Stimulated activated CD4-positive, alpha-beta T cell treated with anti-CD3 and anti-CD28 coated beads, TNF-alpha, amount 100 ng/mL, for 4 hours (primary cell): ENCODE measurements at places on chromosomes 2 and 18.

DNA sequence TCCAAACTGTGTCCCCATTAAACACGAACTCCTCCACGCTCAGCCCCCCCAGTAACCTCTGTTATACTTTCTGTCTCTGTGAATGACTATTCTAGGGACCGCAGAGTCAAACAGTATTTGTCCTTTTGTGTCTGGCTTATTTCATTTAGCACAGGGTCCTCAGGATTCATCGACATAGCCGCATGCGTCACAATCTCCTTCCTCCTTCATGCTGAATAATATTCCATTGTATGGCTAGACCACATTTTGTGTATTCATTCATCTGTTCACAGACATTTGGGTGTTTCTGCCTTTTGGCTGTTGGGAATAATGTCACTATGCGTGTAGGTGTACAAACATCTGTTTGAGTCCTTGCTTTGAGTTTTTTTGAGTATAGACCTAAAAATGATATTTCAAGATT is 80.9 kb downstream of the SH3RF3 start:
- no peak for DNase-seq

DNA sequence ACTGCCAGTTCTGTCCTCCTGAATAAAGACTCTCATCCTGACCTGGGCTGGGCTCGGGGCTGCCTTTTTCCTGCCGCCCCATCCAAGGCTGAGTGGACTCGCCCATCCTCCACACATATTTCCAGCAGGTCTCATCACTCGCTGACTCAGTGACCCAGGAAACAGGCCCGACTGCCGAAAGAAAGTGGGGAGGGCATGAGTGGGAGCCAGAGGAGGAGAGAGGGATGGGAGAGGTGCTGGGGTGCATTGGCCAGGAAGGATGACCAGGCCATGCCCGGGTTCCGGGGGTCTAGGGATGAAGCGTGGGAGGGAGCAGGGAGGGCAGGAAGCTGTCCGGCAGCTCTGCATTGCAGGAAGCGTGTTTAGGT is 66.7 kb downstream of the TWIST2 start:
- no peak for DNase-seq

DNA sequence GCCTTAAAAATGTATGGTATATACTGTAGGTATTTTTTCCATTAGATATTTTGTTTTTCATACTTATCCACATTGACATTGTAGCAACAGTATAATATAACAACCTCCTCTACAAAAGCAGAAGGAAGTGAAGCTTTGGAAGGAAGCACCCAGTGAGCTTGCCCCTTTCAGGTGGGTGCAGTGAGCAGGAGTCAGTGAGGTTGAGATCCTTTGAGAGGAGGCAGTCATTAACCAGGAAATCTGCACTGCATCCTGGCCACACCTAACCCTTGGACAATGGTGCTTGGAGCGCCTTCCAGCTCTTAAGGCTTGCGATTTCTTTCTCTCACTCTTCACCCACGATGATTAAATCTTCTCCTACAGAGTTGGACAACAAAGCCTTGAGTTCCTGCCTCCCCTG is 13.9 kb downstream of the IL37 start:
- DNase-seq, result no peak

- DNase-seq, result no peak
Measured at GRCh38 chr2:67616749-67617148, 219.6 kb downstream of the ETAA1 start.

DNA sequence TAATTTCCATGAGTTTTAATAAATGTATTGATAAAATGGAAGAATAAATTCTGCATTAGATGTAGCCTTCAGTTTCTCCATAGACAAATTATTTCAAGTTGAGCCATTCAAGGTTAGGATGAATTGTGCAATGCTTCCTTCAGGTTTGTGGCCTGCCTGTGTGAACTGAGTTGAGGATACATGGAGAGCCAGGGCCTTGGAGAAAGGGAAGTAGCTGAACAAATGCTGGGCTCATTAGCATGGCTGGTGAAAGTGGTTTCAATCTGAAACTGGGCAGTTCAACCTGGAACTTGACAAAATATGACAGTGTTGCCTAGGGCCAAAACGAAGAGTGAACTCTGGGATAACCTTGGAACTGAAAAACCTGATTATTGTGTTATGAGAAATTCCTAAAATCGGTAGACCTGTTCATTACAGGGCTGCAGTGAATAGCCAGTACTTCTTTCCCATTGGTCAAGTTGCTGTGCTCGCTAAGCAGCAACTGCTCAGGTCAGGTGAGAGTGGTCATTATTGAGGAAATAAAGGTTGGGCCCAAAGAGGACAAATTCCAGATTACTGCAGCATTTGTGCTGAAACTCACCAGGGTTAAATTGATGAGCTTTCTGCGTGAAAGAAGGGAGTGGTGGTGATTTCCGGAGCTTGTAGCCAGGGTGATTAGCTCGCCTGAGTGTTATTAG is 12.7 kb downstream of the INPP1 start:
- no peak for DNase-seq
